Vagina (tissue), 2 donors: ENCODE measurements at places on chromosomes 4 and X.

DNA sequence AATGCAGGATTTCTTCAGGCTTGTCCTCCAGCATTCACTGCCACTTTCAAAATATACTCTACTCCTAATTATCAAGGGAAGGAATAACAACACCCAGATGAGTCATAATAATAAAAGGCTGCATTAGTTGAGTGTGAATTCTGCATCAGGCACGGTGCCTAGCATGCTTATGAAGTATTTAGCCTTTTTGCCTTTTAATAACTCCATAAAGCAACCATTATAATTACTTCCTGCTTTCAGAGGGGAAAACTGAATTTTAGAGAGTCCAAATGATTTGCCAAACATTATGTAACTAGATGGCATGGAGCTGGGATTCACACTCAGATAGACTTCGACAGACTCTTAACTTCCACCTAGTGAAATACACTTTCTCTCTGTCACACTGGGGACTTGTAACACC lies 2365.5 kb downstream of the PCDH7 start:
- H3K36me3 ChIP-seq: no peaks in the 10 kb centered on the region
- no peak overlapping the region for H3K27ac ChIP-seq
- no peak overlapping the region for H3K4me3 ChIP-seq
- no peak for DNase-seq
- H3K4me1 ChIP-seq: no peaks in the 10 kb centered on the region
- no peaks in the 10 kb centered on the region for H3K27me3 ChIP-seq

- DNase-seq: no peak
- no peaks in the 10 kb centered on the region for H3K27me3 ChIP-seq
- no peak overlapping the region for H3K4me3 ChIP-seq
- no peaks in the 10 kb centered on the region for H3K36me3 ChIP-seq
- H3K27ac ChIP-seq: no peak overlapping the region
Measured at GRCh38 chr4:182418054-182418734, 175.0 kb downstream of the TENM3 start.

DNA sequence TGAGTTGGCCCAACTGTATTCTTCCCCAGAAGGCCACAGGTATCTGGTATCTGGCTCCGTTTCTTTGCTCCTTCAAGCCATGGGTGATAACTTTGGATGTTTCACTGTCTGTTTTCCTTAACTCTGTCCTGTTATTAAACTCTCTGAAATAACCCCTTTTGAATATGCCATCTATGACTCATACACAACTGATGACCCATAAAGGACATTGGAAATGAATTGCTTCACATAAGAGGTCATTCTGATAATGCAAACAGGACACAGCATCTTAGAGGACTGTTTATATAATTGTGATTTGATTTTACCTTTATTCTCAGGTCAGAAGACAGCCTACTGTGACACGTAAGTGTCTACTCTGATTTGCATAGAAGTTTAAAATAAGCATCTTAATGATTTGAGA lies 227.7 kb downstream of the VEGFC start:
- H3K4me3 ChIP-seq: no peak overlapping the region
- no peak for DNase-seq
- no peaks in the 10 kb centered on the region for H3K4me1 ChIP-seq
- no peaks in the 10 kb centered on the region for H3K27me3 ChIP-seq
- H3K27ac ChIP-seq: no peak overlapping the region
- no peaks in the 10 kb centered on the region for H3K36me3 ChIP-seq

DNA sequence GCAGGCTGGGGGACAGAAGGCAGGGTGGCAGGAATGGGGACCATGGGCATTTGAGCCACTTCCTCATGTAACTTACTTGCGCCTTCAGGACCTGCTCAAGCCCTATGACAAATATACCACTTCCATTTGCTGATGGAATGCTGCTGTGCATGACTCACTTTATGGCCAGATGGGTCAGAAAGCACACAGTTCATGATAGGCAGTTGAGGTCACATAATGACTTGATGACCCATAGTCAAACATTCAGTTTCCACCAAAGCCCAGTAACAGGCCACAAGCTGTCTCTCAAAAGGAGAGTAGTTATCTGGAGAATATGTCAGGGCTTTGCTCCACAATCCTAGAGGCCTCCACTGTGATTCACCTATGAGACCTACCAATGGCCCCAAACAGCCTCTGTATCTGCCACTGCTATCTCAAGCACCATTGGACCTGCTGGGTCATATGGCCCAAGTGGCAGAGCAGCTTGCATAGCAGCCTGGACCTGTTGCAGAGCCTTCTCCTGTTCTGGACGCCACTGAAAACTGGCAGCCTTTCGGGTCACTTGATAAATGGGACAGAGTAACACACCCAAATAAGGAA lies 5.3 kb upstream of the PAPSS1 start:
- H3K4me1 ChIP-seq: peaks cover 6% of the 10 kb centered on the region
- DNase-seq: no peak
- H3K36me3 ChIP-seq: no peaks in the 10 kb centered on the region
- H3K27ac ChIP-seq: no peak overlapping the region
- H3K27me3 ChIP-seq: no peaks in the 10 kb centered on the region

- H3K4me1 ChIP-seq: no peaks in the 10 kb centered on the region
- H3K27ac ChIP-seq: no peak overlapping the region
- H3K36me3 ChIP-seq: no peaks in the 10 kb centered on the region
Measured at GRCh38 chr4:151624626-151625565, 135.9 kb downstream of the GATB start.

- H3K27ac ChIP-seq: no peak overlapping the region
- no peaks in the 10 kb centered on the region for H3K4me1 ChIP-seq
- no peaks in the 10 kb centered on the region for H3K27me3 ChIP-seq
- no peaks in the 10 kb centered on the region for H3K36me3 ChIP-seq
- DNase-seq: no peak
Measured at GRCh38 chr4:19913650-19914049, 338.1 kb upstream of the SLIT2 start.

DNA sequence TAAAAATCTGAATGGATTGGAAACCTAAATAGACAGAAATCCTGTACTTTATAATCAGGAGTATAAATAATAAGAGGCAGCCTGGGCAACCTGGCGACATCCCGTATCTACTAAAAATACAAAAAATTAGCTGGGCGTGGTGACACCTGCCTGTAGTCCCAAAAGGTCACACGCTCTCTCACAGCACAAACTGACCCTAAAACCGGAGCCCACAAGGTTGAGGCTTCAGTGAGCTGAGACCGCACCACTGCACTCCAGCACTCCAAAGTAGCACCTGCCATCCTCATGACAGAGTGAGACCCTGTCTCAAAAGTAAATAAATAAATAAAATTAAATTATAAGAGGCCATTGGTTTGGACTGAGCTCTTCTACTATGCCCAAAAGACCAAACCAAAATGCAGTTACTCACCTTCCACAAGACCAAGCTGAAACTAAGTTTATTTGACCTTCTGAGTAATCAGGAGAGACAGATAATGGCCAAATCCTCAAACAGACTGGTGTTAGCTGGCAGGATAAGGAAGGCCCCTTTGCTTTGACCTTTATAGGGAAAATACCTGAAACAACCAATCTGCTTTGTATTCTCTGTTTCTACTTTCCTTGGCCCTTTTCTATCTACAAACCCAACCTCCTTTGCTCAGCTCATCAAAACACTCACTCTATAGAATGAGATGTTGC lies 3.2 kb upstream of the GRSF1 start:
- no peak overlapping the region for H3K27ac ChIP-seq
- no peaks in the 10 kb centered on the region for H3K27me3 ChIP-seq
- H3K4me3 ChIP-seq: no peak overlapping the region

DNA sequence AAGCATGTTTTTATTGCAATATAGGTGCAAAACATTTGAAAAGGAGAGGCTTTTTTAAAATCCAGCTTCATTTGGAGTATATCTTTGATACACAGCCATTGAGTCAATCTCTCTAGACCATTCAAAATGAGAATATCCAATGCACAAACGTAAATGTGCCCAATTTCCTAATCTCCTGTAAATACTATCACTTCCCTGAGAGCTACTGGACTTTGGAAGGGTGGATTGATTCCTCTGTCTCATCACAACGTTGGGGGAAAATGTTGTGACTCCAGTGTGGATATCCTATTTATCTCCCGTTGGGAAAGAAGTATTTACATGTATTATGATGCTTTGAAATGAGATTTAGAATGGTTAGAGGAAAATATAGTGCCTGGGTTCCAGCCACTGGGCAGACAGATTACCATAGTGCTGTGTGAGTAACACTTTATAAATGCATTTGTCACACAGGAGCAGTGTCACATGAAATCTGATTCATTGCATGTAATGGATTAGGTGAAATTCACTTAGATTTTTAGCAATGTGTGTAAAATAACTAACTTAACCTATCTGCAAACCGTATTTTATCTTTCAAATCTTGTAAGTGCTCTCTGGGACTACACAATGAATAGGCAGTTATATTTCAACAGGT lies 64.4 kb upstream of the VCX3A start:
- no peak overlapping the region for H3K27ac ChIP-seq
- H3K4me3 ChIP-seq: no peak overlapping the region
- H3K36me3 ChIP-seq: no peaks in the 10 kb centered on the region
- no peaks in the 10 kb centered on the region for H3K4me1 ChIP-seq

DNA sequence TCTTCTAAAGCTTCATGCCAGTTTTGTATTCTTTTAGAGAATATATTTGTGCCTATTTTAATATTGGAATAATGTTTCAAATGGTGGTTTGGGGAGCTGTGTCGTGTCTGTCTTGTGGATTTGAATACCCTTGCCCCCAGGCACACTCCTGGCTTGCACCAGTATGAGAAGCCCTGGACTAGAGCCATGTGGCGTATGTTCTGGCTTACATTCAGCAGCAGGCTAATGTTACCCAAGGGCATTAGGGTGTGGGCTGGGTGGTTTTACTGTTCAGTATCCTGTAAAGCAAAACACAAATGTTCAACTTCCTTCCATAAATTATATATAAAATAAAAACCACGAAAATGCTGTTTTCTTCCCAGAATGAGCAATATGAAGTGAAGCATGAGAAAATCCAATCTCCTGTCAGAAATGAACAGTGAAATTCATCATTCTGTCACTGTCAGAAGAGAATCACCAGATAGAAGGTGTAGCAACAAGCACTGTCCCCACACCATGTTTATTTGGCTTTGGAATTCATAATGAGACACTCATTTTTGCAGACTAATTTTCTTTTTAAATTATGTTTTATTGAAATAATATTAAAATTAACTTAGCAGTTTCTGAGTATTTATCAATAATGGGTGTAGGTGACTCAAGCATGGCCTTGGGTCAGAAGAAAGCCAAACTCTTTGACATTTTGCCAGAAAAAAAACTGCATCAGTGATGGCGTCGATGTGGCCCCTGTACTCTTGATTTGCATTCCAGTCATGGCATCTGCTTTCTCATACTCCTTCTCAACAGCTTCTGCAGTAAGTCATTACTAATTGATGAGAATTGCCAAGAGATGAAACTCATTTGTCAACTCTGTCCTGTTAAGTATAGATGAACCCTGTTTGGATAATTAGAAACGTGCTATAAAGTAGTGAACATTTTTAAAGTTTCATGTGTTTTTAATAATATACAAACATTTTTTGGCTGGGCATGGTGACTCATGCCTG lies 43.8 kb downstream of the WWC2 start:
- no peak for DNase-seq
- peaks cover 33% of the 10 kb centered on the region for H3K4me1 ChIP-seq
- no peak overlapping the region for H3K4me3 ChIP-seq

DNA sequence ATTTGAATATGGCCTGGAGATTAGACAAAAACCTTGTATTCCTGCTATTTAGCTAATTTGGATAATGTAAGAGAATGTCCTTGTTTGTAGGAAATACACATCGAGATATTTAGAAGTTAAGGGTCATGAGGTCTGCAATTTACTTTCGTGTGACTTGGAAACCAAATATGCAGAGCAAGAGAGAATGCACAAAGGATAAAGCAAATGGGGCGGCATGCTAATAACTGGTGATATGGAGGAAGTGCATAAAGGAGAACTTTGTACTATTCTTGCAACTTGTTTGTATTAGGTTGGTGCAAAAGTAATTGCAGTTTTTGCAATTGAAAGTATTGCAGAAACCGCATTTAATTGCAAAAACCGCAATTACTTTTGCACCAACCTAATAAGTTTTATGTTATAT lies 7.2 kb upstream of the CXCR3 start:
- H3K4me3 ChIP-seq: no peak overlapping the region
- H3K4me1 ChIP-seq: peaks cover 22% of the 10 kb centered on the region

- no peak for DNase-seq
- no peak overlapping the region for H3K4me3 ChIP-seq
- H3K27me3 ChIP-seq: no peaks in the 10 kb centered on the region
- peaks cover 5% of the 10 kb centered on the region for H3K36me3 ChIP-seq
Measured at GRCh38 chr4:55965585-55965984, 16.8 kb downstream of the CEP135 start.

DNA sequence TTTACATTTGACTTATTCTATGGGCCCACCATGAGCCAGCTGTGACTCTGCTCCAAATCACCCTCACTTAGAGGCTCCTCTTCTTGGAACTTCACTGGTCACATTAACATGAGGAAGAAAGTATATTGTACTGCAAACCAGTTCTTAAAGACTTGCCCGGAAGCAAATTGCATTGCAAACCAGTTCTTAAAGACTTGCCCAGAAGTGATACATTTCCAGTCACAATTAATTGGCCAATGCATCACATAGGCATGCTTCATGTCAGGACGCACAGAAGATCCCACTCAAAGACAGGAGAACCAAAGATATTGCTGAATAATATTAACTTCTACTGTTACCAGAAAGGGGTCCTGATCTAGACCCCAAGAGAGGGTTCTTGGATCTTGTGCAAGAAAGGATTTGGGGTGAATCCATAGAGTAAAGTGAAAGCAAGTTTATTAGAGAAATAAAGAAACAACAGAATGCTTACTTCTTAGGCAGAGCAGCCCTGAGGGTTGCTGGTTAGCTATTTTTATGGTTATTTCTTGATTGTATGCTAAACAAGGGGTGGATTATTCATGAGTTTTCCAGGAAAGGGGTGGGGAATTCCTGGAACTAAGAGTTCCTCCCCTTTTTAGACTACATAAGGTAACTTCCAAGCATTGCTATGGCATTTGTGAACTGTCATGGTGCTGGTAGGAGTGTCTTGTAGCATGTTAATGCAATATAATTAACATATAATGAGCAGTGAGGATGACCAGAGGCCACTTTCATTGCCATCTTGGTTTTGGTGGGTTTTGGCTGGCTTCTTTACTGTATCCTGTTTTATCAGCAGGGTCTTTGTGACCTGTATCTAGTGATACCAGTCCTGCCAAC lies 54.6 kb upstream of the HCCS start:
- no peak overlapping the region for H3K4me3 ChIP-seq
- no peaks in the 10 kb centered on the region for H3K27me3 ChIP-seq
- H3K36me3 ChIP-seq: no peaks in the 10 kb centered on the region
- H3K27ac ChIP-seq: no peak overlapping the region
- no peaks in the 10 kb centered on the region for H3K4me1 ChIP-seq
- DNase-seq: no peak

GRCh38 chr4:159360549-159360948 lies 257.7 kb downstream of the RAPGEF2 start:
- H3K4me3 ChIP-seq: no peak overlapping the region
- peaks cover 7% of the 10 kb centered on the region for H3K4me1 ChIP-seq
- peaks cover 18% of the 10 kb centered on the region for H3K36me3 ChIP-seq
- H3K27ac ChIP-seq: no peak overlapping the region

DNA sequence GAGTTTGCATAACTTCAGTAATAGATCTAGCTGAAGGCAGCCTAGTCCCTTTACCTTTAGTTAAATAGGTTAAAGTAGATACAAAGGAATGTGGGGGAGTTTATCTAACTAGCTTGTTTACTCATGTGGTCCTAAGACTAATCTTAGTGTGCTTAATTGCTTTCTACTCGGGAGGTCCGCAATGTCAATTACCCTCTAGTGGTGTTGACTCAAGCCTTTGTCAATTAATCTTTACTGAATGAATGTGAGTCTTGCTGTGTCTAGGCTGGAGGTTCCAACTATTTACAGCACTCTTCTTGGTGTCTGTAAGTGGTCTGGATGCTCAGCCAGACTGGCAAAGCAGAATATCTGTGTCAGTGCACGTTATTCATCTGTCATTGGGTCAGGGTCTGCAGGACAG lies 17.9 kb upstream of the YTHDC1 start:
- no peaks in the 10 kb centered on the region for H3K27me3 ChIP-seq
- DNase-seq: no peak
- H3K36me3 ChIP-seq: no peaks in the 10 kb centered on the region
- no peak overlapping the region for H3K27ac ChIP-seq
- H3K4me3 ChIP-seq: no peak overlapping the region
